NK-92 treated with Interleukin-12 subunit alpha and Interleukin-12 subunit beta, amount 100 ng/mL, for 24 hours (cell line): ENCODE measurements at places on chromosomes 7 and 10.

- DNase-seq, result no peak
Measured at GRCh38 chr7:154353355-154353767, 301.2 kb downstream of the DPP6 start.

GRCh38 chr10:86712317-86712707 lies 44.0 kb downstream of the LDB3 start:
- DNase-seq, result no peak

DNA sequence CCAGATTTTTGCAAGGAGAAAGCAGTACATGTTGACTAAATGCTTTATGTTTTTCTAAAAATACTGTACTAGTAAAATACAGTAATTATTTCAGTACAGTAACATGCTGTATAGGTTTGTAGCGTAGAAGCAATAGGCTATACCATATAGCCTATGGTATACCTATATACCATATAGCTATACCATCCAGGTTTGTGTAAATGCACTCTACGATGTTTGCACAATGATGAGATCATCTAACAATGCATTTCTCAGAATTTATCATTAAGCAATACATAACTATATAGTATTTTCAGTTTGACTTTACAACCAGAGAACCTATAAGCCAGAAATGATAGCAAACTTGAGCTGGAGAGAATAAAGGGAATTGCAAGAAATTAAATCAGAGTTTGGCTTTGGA lies 109.7 kb upstream of the DNAJB12 start:
- DNase-seq, result no peak

- no peak for DNase-seq
Measured at GRCh38 chr7:343864-344607, 54.1 kb downstream of the FOXL3 start.

DNA sequence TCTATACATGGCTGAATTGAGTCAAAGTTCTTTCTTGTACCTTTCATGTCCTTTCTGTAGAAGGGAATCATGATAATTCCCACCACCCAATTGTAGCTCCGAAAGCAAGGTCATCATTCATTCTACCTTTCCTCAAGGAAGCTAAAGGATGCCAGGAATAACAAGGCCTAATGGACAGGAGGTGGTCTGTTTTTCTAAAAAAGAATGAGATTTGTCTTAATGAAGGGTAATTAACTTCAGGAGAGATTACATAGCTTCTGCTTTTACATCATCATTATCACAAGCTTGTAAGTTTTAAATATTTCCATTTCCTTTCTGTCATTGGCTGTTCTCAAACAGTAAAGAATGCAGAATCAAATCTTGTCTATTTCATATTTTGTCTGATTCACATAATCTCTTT lies 249.5 kb upstream of the SORCS1 start:
- no peak for DNase-seq

GRCh38 chr7:11613292-11613930 lies 218.6 kb downstream of the THSD7A start:
- no peak for DNase-seq

- no peak for DNase-seq
Measured at GRCh38 chr10:29600821-29601220, 34.0 kb downstream of the SVIL start.

GRCh38 chr7:75604408-75604807 lies 112.3 kb downstream of the SPDYE5 start:
- DNase-seq, result no peak

GRCh38 chr7:151507806-151508205 lies 11.9 kb downstream of the RHEB start:
- no peak for DNase-seq

DNA sequence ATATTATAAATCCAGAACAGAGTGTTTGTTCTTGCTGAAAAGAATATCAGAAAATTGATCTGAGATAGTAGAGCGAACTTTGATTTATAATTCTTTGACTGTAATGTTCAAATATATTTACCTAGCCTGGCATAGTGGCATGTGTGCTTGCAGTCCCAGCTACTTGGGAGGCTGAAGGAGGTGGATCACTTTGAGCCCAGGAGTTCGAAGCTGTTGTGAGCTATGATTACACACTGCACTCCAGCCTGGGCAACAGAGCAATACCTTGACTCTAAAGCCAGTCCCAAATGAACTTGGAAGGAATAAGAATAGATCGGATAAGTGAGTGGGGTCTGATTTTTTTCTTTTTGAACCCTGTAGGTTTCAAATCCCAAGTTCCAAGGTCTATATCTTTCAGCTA lies 23.5 kb downstream of the GNG11 start:
- no peak for DNase-seq

- DNase-seq, result no peak
Measured at GRCh38 chr7:74338366-74339108, 49.3 kb downstream of the CLIP2 start.

DNA sequence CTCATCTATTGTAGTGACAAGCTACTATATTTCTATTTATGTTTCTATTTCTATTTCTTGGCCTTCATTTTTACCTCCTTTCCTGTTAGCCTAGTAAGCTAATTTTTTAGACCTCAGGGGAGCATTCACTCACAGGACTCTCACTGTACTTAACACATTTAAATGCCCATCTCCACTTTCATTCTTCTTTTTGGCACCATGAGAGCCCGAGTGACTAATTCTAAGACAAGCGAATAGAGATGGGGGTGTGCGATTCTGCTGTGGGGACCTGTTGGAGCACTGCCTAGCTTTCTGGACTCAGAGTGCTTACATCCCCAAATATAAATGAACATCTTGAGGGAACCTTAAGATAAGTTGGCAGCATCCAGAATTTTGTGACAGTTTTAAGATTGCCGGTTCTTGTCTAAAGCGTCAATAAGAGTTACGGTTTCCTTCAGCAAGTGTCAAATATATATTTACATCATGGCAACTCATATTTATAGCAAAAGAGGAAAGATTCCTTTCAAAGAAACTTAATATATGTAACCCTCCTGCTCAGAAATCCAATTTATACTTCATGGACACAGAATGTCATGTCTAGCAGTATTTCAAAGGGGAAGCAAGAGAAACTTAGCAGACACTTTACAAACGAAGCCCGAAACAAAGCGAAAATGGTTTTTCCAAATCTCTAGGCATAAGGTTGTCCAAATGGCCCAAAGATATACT lies 54.1 kb upstream of the AFAP1L2 start:
- no peak for DNase-seq

- no peak for DNase-seq
Measured at GRCh38 chr10:30011396-30011795, 48.0 kb downstream of the JCAD start.

GRCh38 chr7:1459920-1460820 lies 900 bp upstream of the MICALL2 start:
- DNase-seq, result no peak

DNA sequence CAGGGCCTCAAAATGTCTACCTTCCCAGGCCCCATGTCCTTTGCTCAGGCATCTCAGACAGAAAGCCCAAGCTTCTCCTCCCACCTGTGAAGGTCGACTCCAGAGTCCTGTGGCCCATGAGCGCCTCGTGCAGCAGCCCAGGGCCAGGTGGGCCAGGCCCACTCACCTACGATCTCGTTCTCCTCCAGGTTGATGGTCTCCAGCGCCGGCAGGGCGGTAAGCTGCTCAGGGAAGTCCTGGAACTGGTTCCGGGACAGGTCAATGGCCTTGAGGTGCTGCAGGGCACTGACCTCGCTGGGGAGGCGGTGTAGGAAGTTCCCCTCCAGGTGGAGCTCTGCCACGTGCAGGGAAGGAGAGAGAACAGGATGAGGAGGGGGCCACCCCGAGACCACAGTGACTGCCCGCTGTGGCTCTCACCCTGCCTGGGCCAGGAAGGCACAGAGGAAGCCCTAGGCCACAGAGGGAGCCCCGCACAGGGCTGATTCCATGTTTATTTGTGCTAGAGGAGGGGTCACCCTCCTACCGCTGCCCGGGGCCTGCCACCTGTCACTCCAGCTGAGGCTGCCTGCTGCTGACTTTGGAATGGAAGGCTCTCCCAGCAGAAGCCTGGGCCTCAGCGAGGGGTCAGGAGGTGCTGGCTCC lies 40.0 kb upstream of the NPFFR1 start:
- no peak for DNase-seq

GRCh38 chr10:11305825-11306593 lies 288.3 kb downstream of the CELF2 start:
- no peak for DNase-seq

DNA sequence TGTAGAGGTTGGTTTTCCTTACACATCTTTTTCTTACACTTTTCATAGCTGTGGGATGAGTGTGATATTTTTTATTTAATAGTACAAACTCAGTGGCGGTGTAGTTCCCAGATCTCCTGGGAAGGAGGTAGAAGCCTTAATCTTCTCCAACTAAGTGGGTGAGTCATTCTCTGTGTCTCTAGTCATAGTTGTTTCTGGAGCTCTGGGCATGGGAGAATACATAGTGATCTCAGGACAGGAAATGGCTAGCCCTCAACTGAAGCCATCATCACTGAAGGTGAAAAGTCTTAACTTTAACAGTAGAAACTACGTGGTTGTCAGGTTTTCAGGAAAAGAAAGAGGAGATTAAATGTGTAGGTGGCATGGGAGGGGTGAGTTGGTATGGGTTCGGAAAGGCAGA lies 319.4 kb upstream of the FZD8 start:
- no peak for DNase-seq
